Fibroblast of lung (primary cell): ENCODE measurements at places on chromosomes 12 and 14. TPM values are rescaled to one million over a fixed set of nuclear protein-coding genes. Genes with fewer than 3 reads are reported as not detected.
A peak's percentile ranks its signal among the peaks of the same experiment; 100 is the strongest.

The INHBE gene
- polyA plus RNA-seq: 0.41 and 0.67 TPM in 2 replicates

The NPAS3 gene
- polyA plus RNA-seq: 0.08 and 0.10 TPM in 2 replicates

- no peaks in the 10 kb centered on the region for H3K36me3 ChIP-seq
- DNase-seq: no peak
- H3K4me3 ChIP-seq: peak overlapping the region; percentile 80
- H3K4me1 ChIP-seq: peaks cover 11% of the 10 kb centered on the region
Measured at GRCh38 chr14:105420101-105420973, 710 bp downstream of the MTA1 start.

- no peaks in the 10 kb centered on the region for H3K4me1 ChIP-seq
- H3K4me3 ChIP-seq: no peak overlapping the region
- no peaks in the 10 kb centered on the region for H3K27me3 ChIP-seq
- DNase-seq: peak; percentile 7
- H3K27ac ChIP-seq: no peak overlapping the region
Measured at GRCh38 chr14:65745396-65746190, 333.1 kb downstream of the FUT8 start.

GRCh38 chr12:57272337-57273151 is 21.6 kb upstream of the STAC3 start:
- peaks cover 7% of the 10 kb centered on the region for H3K36me3 ChIP-seq
- no peak overlapping the region for H3K27ac ChIP-seq
- no peak for DNase-seq
- no peak overlapping the region for H3K4me3 ChIP-seq

DNA sequence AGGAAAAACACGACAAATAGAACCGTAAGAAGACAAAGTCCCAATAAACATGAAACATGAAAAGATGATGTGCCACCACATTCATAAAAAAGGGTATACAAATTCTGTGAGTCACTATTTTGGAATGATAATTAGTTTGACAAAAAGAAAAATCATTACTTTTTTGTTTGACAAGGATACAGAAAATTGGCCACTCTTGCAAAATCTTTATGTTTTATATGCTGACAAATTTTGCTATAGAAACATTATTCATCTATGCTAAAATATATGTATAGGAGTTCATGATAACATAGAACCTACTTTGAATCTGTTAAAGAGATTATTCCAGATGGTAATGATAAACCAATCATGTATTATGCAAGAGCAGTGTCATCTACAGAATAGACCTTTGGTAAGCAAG is 1201.0 kb downstream of the FSCB start:
- DNase-seq: no peak
- H3K4me3 ChIP-seq: no peak overlapping the region
- no peaks in the 10 kb centered on the region for H3K27me3 ChIP-seq
- no peaks in the 10 kb centered on the region for H3K36me3 ChIP-seq
- no peaks in the 10 kb centered on the region for H3K4me1 ChIP-seq

DNA sequence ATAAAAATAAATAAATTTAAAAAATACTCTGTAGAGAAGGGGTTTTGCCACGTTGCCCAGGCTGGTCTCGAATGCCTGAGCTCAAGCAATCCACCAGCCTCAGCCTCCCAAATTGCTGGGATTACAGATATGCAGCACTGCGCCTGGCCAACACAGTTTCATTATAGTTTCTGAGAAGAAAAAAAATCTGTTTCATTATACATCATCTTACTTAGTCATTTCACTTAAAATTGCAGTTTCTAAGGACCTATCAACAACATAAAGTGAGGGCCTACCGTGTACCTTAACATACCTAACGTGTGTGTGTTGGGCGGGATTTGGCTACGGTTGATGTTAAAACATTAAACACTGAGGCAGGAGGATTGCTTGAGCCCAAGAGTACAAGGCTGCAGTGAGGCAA is 28.3 kb downstream of the P2RX2 start:
- no peaks in the 10 kb centered on the region for H3K27me3 ChIP-seq
- no peaks in the 10 kb centered on the region for H3K4me1 ChIP-seq
- H3K36me3 ChIP-seq: peaks cover 16% of the 10 kb centered on the region
- H3K4me3 ChIP-seq: no peak overlapping the region
- DNase-seq: no peak

GRCh38 chr14:35998303-35998702 is 172.2 kb downstream of the BRMS1L start:
- H3K4me1 ChIP-seq: no peaks in the 10 kb centered on the region
- no peak for DNase-seq
- no peaks in the 10 kb centered on the region for H3K27me3 ChIP-seq
- no peak overlapping the region for H3K27ac ChIP-seq
- H3K4me3 ChIP-seq: no peak overlapping the region

DNA sequence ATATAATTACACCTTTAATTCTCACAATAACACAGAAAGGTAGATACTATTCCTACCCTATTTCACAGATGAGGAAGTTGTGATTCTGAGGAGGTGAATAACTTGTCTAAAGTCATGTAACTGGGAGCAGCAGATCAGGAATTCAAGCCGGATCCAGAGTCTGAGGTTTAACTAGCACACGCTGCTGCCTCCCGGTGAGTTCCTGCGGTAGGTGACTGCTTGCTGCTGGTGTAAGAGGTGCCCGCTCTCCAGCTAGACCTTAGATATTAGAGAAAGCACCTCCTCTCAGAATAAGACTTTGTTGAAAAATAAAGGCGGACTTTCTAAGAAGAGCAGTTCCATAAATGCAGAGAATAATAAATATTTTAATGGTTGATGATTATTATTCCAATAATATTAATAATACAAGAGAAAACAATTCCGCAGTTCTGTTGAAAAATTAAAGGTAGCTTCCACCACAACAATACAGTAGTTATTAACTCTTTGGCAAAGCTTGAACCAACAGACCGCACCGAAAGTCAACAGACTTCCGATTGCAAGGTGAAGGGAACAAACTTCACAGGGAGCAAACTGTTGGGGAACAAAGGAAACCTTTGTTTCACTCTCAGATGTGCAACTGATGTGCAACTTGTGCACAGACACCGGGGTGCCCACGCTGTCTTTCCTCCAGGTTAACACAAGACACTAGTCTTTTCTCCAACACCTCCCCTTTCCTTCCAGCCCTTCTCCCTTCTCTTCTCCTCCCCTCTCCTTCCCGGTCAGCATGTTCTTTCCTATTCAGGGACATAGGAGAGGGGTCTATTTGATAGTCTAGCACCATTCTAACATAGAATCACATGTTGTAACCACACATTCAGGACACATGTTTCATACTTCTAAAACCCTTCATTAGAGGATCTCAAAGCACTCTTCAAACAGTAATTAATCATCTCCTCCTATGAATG is 73.2 kb upstream of the EGLN3 start:
- H3K27ac ChIP-seq: no peak overlapping the region
- H3K4me3 ChIP-seq: no peak overlapping the region
- H3K4me1 ChIP-seq: no peaks in the 10 kb centered on the region
- no peak for DNase-seq
- no peaks in the 10 kb centered on the region for H3K27me3 ChIP-seq
- no peaks in the 10 kb centered on the region for H3K36me3 ChIP-seq
